Stimulated activated CD8-positive, alpha-beta memory T cell treated with anti-CD3 and anti-CD28 coated beads, Interleukin-4, amount 100 ng/mL, for 4 hours (primary cell): ENCODE measurements at places on chromosomes 4 and X.

- no peak for DNase-seq
Measured at GRCh38 chr4:105990933-105991332, 95.7 kb downstream of the NPNT start.

- DNase-seq, result no peak
Measured at GRCh38 chr4:158538911-158539310, 17.2 kb downstream of the RXFP1 start.

GRCh38 chr4:52995360-52996030, 133.4 kb downstream of the RASL11B start:
- DNase-seq, result no peak

GRCh38 chr4:85966373-85966772, 393.5 kb downstream of the MAPK10 start:
- DNase-seq, result no peak

DNA sequence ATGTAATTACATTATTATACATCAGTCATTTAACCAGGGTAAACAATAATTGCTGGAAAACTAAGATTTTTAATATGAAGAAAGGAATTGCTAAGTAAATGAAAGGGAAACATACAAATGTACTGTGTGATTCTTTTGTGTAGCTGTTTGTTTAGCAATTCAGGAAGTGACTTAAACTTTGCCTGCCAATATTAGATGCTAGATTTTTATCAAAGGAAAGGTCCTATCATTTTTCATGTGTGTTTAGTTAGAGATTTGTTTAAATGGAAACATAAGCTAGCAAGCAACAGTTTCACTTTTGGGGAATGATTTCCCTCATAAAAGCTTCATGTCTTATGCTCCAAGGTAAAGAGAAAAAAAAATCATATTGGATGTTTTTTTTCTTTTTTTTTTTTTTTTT, 95.1 kb upstream of the LIMCH1 start:
- no peak for DNase-seq

DNA sequence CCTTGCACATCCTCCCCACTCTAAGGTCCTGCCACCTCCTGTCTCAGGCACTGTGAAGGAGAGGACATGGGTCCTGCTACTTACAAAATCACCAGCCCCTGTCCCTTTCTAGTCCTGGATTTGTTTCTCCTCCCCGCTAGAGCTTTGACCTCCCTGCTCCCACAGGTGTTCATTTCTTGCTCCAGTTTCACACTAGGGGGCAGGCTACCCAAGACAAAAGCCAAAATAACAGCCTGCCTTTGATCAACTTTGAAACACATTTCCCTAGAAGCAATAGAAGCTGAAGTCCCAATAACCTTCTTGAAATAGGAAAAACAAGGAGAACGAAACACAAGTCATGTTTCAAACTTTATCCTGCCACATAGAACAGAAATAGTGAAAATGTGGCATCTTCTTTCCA, 164.4 kb downstream of the QDPR start:
- no peak for DNase-seq
